ENCODE measurements at places on chromosomes 16 and 17.

GRCh38 chr16:71807905-71808592 is 585 bp downstream of the AP1G1 start:
- DNase-seq: no peak

DNA sequence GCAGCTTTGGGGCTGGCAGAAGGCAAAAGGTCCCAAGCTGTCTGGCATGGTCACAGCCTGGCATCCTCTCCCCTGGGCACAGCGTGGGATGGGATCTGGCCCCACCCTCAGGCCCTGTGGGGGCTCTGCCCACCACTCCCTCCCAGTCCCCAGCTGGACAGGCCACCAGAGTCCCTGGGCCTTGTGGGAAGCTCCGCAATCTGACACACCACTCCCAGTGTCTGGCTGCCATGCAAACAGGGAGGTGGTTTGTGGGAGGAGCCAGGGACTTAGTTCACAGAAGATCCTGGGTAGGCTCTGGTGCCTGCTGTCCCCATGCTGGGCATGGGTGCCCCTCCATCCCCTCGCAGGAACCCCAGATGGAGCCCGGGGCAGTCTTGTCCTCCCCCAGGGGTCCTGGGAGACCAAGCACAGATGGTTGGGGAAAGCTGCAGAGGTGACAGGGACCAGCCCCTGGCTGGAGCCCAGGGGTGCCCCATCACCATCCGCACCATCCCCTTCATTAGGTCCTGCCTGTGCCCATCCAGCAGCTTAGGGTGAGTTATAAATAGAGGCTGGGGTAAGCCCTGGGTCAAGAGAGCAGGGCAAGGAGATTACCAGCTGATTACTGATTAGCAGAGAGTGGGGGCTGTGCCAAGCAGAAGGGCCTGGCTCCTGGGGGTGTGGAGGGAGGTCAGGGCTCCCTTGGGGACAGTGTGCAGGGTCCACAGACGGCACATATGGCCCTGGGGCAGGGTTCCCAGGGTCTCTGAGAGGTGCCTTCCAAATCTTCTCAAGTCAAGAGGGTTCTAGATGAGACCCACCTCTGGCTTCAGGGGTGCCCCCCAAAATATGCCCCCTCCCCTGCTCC is 6.2 kb downstream of the FSCN2 start:
- DNase-seq: no peak

GRCh38 chr17:37130984-37131446 is 182.3 kb downstream of the AATF start:
- DNase-seq: no peak

GRCh38 chr17:66398059-66398458 is 95.6 kb downstream of the PRKCA start:
- no peak for DNase-seq

DNA sequence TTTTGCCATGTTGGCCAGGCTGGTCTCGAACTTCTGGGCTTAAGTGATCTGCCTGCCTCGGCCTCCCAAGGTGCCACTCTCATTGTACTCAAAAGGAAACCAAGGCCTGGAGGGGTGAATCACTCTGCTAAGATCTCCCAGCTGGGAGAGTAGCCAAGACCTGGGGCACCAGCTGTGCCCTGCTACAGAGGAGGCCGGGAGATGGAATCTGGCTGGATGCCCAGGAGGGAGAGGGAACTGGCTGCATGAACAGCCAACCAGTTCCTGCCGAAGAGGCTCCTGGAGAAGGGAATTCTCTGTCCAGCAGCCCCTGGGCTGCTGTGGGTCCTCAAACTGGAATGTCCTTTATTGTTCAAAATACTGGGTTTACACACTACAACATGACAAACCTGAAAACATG is 238.7 kb upstream of the CIBAR2 start:
- DNase-seq: peak; percentile 58
